ENCODE measurements at places on chromosomes 16 and 17.

DNA sequence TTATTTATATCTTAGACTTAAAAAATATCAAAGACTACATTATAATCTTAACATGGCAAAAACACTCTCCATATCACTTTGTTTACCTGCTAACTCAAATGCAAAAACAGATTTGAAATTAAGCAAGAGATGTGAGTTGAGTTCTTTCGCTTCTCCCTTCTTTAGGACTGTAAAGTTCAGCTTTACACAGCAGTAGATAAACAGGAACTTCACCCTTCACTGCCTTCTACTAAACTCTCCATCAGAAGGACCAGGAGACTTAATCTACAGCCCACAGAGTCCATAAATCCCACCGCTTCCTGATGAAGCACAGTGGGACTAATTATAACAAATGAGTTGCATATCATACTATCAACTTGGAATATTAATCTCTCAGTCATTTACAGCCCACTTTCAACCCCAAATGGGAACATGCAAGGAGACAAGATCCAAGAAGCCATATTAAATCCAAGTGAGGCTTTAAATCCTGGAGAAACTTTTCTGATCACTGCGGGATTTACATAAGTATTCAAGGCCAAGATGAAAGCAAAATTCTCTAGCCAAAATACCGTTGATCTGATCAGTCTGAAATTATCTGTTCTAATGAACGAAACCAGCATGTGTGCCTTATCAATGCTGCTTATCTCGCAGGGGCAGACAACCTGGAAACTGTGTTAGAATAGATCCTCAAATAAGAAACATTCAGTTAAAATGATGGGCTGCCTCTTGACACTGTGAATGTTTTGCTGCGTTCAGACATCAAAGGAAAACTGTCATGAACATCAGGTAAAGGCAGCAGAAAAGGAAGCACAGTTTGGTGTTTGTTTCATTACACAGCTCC is 1.6 kb downstream of the AMFR start:
- DNase-seq = no peak

GRCh38 chr16:89108416-89108815 is 14.8 kb downstream of the ACSF3 start:
- no peak for DNase-seq

GRCh38 chr17:28041844-28042656 is 427 bp upstream of the NLK start:
- no peak for DNase-seq

DNA sequence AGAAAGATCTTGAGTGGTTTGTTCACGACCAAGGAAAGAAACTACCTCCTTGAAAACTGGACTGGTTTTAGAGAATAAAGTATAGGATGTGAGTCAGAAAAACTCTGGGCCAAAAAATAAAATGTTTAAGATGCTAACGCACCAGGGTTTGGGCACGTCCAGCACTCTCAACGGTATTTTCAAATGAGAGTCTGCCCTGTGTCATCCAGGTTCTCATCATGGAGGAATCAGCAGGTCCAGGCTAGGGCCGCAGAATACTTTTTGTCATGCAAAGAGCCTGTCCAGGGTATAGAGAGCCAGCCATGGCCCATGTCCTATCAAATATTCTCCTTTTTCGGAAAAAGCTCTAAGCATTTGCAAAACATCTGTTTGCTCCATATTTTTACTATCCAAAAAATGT is 2.4 kb downstream of the NXN start:
- no peak for DNase-seq

- no peak for DNase-seq
Observed at GRCh38 chr17:80644536-80644935, 99.9 kb downstream of the RPTOR start.

DNA sequence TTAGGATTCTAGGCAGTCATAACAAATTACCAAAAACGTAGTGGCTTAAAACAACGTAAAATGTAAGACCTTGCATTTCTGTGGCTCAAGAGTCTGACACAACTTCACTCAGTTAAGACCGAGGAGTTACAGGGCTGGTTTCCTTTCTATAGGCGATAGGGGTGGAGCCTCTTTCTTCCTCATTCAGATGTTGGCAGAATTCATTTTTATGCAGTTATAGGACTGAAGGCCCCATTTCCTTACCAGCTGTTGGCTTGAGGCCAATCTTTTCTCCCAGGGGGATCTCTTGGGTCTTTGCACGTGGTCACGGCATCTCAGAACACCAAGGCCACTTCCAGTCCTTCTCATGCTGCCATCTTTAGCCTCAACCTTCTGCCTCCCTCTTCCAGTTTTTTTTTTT is 145.2 kb downstream of the KCNJ2 start:
- DNase-seq = no peak

- no peak for DNase-seq
Observed at GRCh38 chr17:15409721-15410250, 57.6 kb downstream of the CDRT4 start.
